Breast epithelium (tissue), 4 donors: ENCODE measurements at places on chromosomes 1 and 21. TPM values are rescaled to one million over a fixed set of nuclear protein-coding genes. Genes with fewer than 3 reads are reported as not detected.

DNA sequence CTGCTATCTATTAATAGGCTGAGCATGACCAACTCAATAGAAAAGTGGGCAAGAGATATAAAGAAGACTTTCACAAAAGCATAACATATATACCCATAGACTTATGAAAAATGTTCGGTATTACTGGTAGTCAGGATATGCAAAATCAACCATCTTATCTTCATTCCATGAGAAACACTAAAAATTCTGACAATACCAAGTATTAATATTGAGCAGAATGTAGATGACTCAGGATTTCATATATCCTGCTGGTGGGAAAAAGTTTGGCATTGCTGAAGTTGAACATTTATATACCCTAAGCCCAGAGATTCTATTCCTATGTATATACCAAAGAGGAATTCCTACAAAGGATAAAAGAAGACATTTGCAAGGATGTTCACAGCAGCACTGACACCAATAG lies 138.3 kb downstream of the CLEC20A start:
- DNase-seq = no peak

DNA sequence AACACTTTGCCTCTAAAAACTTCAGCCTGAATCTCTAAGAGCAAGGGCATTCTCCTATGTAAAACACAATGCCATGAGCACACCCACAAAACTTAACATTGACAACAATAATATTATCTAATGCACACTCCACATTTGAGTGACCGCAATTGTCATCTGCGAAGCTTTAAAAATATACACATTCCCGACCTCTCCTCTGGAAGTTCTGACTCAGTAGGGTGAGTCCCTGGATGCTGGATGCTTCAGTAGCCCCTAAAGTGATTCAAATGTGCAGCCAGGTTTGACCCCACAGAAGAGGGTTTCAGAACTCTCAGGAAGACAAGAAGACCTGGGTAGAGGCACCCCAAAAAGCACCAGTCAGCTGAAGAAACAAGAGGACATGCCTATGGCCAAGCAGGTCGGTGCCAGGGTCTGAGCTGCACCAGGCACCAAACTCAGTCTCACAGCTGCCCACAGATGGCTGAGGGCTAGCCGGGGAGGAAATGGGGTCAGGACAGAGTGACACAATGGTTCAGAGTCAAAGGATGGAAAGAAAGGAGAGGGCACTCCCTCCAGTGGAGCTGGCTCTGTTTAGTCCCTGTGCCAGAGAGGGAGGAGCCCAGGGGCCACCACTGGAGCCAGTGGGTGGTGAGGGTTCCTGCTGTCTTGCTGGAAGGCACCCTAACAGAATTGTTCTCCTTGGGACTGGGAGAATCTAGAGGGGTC lies 17.4 kb downstream of the PIK3C2B start:
- no peak for DNase-seq

- DNase-seq = no peak
Observed at GRCh38 chr1:172135076-172135672, 285.3 kb upstream of the C1orf105 start.

- no peak for DNase-seq
Observed at GRCh38 chr1:214898718-214899117, 183.8 kb upstream of the KCNK2 start.

- DNase-seq = no peak
Observed at GRCh38 chr21:35586305-35586704, 474.0 kb downstream of the SETD4 start.

GRCh38 chr1:211352985-211353515 lies 26.4 kb downstream of the TRAF5 start:
- no peak for DNase-seq

DNA sequence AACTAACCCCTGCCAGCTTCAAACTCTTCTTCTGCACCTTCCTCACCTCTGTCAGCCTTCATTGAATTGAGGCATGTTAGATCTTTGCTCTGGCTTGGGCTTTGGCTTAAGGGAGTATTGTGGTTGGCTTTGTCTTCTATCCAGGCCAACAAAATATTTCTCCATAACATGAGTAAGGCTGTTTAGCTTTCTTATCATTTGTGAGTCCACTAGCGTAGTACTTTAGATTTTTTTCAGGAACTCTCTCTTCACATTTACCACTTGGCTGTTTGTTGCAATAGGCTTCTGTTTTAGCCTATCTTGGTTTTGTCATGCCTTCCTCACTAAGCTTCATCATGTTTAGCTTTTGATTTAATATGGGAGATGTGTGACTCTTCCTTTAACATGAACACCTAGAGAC lies 417.5 kb downstream of the NCAM2 start:
- no peak for DNase-seq

The LORICRIN gene
- total RNA-seq = not detected

The CFAP126 gene
- total RNA-seq = not detected

The FAM151A gene
- total RNA-seq = 0.16 TPM

The TIPRL gene
- 18.7 TPM for total RNA-seq

The CREG1 gene
- total RNA-seq = 444 TPM
